Effector CD8-positive, alpha-beta T cell (primary cell): ENCODE measurements at places on chromosomes 2 and 18.

DNA sequence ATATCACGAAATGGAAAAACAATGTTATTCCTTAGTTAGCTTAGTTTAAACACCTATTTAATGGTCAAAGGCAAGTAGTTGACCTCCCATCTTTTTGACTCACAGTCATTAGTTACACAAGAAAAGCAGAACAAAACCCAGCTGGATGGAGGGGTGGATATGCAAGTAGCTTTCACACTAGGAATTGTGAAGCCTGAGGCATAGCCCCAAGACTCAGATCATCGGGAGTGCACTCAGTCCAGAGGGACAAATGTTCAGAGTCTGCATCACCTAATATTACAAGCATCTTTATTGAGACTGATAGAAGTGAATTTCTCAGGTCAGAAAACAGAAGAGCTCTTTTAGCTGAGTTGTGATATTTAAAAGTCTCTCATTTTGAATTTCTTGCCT is 15.5 kb upstream of the CPS1 start:
- DNase-seq = no peak

- DNase-seq = no peak
These were observed 5.2 kb upstream of the EN1 start for GRCh38 chr2:118852605-118853128.

DNA sequence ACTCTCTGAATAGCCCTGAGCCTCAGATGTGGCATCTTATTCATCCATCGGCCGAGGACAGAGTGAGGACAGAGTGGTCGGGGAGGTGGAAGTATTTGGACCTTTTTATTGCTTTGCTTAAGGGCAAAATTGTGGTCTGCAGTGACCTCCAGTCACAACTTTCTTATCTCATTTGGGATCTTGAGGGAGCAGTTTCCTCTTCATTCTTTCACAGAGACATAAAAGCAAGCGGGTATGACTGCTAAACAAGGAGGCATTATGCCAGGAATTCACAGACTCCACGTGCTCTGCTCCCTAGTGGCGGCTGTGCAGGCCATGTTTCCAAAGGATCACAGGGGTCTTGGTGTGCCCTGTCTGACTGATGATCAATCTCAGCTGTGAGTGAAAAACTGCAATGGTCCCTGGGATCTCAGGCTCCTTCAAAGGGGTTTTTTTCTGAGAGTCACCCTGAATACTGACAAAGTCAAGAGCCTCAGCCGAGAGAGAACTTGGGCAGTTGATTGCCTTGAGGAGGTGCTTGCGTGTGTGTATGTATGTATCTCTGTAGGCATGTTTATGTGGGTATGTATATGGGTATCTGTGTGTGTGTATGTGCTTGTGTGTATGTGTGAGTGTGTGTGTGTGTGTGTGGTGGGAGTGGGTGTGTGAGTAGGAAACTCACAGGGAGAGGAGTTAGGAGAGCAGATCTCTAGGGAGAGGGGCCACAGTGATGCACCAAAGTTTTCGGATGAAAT is 47.7 kb downstream of the RAPGEF4 start:
- no peak for DNase-seq

GRCh38 chr2:179581605-179582004 is 279.8 kb downstream of the ZNF385B start:
- DNase-seq = no peak

DNA sequence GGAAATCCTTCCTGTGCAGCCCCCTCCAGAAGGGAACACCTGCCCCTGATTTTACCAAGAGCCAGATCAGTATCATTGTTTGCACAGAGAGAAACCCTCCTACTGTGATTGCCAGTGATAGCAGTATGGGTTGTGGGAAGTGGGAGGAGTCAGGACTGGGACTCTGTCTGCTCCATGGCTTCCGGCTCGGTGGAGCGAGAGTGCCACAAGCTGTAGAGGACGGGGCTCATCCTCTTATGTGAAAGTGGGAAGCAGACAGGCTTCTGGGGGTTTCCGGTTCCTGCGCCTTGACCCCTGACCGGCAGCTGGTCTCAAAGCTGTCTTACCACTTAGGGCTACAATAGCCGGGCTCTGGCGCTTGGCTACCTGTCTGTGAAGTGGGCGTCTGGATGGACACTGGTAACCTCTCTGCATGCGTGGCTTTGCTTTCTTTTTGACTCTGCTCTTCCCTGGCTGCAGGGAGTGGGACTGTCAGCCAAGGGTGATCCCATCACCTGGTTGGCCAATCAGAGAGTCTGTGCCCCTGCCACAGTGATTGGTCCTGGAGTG is 79.7 kb downstream of the BCL2L11 start:
- no peak for DNase-seq

GRCh38 chr2:8575038-8575833 is 106.6 kb upstream of the ID2 start:
- peak; percentile 16 for DNase-seq

DNA sequence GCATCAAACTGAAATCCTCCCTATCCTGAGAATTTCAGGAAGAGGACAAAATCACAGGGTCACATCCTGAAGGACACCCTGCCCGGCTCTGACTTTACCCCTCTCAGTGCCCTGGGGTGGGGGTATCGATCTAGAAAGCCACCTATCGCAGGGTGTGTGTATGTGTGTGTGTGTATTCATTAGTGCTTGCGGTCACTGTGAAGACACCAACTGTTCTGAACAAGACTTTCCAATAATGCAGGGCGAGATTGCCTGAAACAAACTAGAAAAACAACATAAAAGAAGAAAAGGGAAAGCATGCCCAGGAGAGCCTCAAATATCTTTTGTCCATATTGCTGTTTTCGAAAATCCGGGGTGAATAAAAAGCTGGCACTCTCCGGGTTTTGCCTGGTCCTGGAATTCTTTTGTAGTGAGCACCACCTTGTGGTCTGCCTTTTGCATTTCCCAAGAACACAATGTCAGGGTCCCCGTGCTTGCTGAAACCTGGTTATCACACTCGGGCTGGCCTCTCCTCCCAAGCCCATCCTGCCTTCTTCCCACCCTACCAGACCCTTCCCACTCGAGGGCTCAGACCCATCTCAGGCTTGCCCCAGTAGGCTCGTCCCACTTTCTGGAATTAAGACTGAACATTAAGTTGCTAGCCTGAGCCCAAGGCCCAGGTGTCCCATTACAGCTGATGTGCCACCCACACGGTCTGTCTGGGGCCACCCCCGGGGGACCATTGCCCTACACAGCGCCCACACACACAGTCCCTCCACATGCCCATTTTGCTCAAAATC is 25.0 kb upstream of the COPS8 start:
- no peak for DNase-seq

DNA sequence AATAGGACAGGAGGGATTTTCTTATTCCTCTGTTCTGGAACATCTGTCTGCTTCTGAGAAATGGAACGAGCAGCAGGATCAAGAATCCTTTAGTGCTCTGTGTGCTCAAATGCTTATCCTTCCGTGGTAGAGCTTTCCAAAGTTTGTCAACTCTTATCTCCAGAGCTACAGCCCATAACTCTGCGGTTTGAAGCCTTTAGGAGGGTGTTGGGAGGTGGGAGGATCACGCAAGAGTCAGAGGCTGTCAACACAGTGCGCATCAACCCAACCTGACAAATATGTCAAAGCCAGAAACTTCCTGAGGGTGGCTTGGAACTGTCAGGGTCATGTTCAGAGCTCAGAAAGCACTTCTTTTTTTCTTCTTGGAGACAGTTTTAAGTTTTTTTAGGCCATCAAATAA is 95.9 kb downstream of the CRIM1 start:
- DNase-seq = no peak

DNA sequence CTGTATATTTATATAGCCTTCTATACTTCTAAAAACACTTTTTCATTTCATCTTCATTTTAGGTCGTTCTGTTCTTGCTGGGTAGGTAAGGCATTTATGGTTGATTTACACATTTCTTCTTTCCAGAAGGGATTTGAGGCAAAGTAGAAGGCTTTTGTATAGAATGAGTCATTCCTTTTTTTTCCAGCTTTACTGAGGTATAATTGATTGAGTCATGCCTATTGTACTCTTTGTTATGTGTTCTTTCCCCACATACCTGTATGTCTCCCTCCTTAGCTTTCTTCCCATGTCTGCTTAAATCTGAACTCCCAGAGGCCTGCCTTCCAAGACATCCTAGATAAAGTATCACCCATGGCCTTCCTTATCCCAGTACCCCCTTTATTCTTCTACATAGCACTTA is 4.8 kb upstream of the CDC42EP3 start:
- DNase-seq = no peak

DNA sequence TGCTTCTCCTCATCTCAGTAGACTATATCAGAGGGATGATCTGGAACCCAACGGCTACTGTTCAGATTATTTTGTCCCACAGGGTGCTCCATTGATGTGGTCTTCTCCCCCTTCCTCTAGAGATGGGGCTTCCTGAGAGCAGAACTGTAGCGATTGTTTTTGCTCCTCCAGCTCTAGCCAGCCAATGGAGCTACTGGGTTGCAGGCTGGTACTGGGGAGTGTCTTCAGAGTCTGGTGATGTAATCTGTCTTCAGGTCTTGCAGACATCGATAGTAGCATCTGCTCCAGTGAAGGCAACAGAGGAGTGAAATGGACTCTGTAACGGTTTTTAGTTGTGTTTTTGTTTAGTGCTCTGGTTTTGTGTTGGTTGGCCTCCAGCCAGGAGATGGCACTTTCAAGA is 621.9 kb downstream of the RNF144A start:
- no peak for DNase-seq

GRCh38 chr18:56107821-56108477 is 520.0 kb upstream of the TCF4 start:
- no peak for DNase-seq

- no peak for DNase-seq
These were observed 150.8 kb downstream of the PTRHD1 start for GRCh38 chr2:24642351-24642750.

GRCh38 chr2:66550826-66551225 is 115.9 kb downstream of the MEIS1 start:
- DNase-seq = no peak

DNA sequence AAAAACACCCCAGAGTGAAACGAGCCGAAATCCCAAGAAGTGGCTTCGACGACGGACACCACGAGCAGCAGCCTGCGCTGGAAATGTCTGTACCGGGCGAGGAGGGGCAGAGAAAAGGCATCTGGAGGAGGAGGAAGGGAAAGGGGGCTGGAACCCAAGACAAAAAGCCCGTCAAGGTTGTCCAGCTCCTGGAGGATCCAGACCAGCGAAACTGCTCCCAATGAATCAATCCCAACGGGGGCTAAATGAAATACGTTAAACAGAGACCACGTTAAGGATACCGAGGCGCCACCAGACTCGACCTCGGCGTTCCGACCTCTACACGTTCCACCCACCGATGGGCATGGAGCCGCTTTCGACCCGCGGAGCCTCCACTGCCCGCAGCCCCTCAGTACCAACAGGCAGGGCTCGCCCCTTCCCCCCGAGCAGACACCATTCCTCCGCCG is 400 bp downstream of the CCDC88A start:
- no peak for DNase-seq

DNA sequence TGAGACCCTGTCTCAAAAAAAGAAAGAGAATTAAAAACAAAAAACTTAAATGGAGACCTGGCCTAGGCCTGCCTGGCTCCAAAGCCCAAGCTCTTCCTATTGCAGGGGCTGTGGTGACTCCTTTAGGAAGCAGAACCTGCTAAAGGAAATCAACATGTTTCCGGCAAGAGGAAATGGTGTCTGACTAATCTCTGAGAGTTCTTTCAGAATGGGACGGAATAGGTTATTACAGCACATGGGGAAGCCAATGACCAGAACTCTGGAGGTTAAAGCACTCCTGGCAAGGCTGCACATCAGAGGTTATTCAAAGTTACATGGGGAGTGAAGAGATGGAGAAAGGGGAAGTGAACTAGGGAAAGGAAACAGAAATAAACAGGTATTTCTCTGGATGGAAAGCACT is 21.4 kb downstream of the KIF3C start:
- DNase-seq = no peak

- DNase-seq = no peak
These were observed 302.8 kb downstream of the PTGR3 start for GRCh38 chr18:74906184-74906583.

DNA sequence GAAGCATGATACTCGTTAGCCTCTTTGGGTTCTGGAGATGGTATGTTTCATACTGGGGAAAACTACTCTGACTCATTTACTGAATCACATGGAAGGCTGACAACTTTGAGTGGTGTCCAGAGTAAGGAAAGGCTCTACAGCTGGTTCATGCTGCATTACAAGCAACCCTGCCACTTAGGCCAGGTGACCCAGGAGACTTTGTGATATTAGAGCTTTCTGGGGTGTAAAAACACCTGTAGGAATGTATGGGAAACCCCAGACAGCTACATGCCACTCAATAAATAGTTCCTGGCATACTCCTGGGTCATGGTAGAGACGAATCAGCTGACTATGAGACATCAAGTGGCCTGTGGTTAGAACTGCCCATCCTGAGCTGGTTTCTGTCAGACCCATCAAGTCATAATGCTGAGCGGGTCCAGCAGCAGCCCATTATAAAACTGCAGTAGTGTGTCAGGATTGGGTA is 21.3 kb upstream of the TCF7L1 start:
- no peak for DNase-seq

- DNase-seq = no peak
These were observed 14.9 kb downstream of the L3MBTL4 start for GRCh38 chr18:6399776-6400175.

- no peak for DNase-seq
These were observed 199.9 kb downstream of the ACTR3 start for GRCh38 chr2:114089636-114090319.

DNA sequence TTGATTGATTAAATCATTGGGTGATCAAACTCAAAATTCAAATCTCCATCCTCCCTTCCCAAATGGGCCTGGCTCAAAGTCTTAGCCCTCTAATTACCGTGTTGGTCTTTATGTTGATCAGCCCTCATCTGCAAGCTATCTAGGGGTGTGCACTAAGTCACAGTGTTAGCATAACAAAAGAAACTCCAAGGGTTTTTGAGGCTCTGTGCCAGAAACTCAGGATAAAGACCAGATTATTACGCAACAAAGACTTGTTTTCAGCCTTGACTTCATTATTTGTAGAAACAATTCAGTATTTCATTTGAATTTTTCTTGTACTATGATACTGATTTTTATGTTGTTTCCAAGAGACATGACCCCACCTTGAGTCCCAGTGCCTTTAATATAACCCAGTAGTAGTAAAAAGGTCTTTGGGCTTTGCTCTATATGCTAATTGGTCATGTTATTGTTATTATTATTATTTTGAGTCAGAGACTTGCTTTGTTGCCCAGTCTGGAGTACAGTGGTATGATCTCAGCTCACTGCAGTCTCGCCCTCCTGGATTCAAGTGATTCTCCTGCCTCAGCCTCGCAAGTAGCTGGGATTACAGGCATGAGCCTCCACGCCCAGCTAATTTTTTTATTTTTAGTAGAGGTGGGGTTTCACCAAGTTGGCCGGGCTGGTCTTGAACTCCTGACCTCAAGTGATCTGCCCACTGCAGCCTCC is 13.9 kb downstream of the PSMD14 start:
- DNase-seq = no peak

DNA sequence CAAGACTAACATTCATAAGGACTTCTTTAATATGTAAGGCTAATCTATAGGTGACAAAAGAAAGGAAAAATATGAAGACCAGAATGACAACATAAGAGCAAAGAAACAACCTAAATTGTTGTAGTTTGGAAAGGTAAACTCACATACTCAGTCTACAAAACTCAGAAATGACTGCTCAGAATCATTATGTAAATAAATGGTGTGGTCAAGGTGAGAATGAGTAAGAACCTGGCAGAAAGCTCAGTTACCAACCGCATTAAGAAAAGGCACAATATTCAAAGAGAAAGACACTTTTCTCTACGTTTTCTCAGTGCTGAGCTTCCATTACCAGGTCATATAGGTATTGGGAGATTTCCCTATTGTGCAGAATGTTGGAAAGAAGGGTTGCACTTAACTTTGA is 15.8 kb downstream of the ATF2 start:
- no peak for DNase-seq
